ENCODE measurements at places on chromosomes 11 and 22. TPM values are rescaled to one million over a fixed set of nuclear protein-coding genes. Genes with fewer than 3 reads are reported as not detected.

DNA sequence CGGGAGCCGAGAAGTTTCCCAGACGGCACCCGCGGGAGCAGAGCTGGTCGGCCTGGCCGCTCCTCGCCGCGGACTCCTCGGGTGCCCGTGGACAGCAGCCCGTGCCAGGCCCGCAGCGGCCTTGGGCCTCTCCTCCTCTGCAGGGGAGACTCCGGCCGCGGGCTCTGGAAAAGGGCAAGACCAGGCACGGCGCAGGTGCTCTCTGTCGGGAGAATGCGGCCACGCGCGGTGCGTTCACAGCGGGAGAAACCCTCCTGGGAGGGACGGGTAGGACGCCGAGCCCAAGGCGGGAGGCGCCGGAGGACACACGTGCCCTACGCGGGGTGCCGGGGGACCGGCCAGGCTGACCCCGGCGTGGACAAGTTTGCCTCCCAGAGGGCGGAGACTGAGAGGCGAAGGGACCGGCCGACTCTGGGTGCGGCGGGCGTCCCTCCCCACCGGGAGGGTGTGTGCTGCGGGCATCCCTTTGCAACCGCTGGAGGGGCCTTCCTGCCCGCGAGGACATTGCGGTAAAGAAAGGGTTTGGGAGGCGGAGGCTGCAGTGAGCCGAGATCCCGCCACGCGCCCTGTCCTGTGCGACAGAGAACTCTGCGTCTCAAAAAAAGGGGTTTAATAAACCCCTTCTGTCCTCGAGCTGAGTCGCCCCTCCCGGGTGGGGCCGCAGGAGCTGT lies 2.3 kb downstream of the IFITM1 start:
- DNase-seq = no peak

DNA sequence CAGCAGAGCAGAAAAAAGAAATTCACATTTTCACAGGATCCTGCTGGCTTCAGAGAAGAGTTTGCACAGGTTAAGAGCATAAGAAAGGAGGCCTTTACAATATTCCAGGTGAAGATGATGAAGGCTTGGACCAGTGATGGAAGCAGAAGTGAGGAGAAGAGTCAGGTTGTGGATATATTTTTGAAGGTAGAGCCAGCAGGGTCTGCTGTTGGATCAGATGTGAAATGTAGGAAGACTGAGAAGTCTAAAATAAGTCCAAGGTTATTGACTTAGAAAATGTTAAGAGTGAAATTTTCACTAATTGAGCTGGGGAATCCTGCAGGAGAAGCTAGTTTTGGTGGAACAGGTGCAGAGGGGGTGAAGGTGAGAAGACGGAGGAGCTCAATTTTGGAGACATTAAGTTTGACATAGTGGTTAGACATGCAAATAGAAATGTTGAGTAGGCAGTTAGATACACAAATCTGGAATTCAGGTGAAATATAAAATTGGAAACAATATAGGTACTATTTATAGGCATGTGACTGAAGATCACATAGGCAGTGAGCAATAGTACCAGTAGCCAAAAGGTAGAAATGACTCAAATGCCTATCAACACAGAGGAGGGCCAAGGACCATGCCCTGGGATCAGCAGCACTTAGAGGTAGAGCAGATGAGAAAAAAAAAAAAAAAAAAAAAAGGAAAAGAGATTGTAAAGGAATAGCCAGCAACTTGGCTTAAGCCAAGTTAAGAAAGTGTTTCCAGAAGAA lies 252.0 kb downstream of the AASDHPPT start:
- DNase-seq = no peak

DNA sequence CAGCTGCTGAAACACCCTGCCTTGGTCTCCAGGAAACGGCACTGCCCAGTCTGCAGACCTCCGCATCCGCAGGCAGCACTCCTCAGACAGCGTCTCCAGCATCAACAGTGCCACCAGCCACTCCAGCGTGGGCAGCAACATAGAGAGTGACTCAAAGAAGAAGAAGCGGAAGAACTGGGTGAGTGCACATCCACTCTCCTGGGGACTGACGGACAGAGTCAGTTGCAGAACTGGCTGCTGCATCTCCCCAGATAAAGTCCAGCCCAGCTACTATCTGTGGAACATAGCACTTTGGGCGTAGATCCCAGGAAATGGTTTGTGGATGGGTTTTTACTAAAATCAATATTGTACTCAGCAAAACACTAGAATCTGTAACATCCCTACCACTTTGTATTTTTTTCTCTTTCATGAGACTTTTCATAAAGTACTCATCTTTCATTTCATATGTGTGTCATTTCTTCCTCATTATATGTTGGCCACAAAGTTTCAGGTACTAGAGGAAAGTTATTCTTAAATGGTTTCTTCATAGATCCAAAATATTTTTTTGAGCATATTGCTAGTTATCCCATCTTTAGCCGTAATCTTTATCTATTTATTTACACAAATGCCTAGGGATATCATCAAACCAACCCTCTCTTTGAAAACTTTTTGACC lies 80.1 kb downstream of the DBX1 start:
- no peak for DNase-seq

DNA sequence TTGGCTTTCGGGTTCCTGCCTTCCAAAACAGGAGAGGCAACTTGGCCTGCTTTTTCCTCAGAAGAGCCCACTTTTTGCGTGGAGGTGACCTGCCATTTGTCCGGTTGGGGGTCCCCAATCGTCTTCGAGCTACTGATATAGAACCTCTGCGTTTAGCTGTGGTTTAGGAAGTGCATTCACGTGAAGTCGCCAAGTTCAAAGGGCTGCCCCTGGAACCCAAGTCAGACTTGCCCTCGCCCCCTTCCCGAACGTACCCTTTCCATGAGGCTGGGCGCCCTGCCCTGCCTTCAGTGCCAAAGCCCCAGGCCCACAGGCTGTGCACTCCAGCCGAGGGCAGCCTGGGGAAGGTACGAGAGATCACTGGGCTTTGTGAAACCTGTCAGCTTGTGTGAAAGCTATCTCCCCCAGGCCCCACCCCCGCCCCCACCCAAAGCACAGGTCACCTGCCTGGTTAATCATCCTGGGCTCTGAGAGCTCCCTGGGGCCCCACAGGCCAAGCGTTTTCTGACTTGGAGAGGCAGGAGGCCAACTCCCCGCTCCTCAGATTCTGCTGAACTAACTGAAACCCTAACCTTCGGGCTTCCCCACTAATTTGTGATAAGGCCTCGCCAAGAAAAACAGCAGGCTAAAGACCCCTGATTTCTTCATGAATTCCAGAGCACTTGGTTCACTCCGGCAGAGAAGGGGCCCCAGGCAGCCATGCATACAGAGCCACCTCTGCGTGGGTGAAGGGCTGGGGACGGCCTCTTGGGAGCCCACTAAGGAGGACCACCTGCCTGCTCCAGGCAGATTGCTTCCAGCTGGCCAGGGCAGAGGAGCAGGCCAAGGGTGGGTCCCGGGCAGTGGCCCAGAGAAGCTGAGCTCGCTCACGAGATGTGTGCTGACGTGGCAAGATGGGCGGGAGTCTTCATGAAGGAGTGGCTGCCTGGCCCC lies 25.8 kb upstream of the KCNQ1OT1 start:
- DNase-seq = no peak

DNA sequence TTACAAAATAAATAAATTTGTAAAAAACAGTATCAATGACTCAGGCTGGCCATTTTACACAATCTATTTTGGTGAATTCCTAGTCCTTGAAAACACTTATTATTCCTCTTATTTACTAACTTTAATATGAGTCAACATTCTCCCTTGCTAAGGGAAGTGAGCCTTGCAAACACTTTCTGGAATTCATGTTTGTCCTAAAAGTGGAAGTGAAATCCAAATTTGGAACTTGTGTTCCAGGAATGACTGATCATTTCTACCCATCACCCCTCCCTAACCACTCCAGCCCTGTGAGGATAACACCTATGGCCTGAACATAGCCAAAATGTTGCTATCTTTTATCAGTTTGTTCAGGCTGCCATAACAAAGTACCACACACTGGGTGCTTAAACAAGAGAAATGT lies 83.1 kb downstream of the OR5AK2 start:
- DNase-seq = no peak

DNA sequence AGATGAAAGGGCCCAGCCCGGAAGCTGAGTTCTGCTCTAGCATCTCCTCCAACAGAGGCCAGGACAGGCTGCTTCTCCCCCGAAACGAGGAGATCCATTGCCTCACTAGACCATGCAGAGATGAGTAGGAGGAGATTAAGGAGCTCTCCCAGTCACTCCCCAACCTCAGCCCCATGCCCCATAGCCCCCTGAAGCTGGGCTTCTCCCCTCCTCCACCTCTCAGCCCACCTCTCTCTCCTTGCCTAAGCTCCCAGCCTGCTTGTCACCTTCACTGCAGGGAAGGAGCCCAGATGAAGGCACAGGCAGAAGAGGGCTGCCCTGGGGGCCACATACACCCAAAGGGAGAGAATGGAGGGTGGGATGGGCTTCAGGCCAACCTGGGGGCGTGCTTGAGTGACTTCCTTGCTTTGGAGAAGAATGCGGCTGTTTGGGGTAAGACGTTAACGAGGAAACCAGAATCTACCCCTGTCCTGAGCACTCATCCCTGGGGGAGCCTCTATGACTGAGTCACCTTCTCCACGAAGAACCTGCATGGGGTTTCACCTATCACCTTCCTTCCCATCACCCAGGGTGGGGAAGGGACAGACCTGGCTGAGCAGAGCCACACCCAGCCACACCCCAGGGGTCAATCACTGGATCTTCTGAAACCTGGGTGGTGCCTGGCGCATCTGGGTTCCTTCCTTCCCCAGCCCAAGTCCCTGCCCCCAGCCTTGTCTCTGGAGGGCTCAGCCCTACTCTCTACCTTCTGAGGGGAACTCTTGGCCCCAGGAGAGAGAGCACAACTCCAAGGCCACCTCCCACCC lies 11.6 kb upstream of the GNAZ start:
- no peak for DNase-seq

GRCh38 chr11:41950470-41951143 lies 491.2 kb upstream of the LRRC4C start:
- no peak for DNase-seq

GRCh38 chr11:102573851-102574250 lies 43.3 kb upstream of the MMP7 start:
- DNase-seq = no peak

GRCh38 chr11:117410861-117411710 lies 83.4 kb downstream of the CEP164 start:
- no peak for DNase-seq

GRCh38 chr11:7489376-7489775 lies 4.1 kb downstream of the OLFML1 start:
- no peak for DNase-seq

GRCh38 chr11:128573638-128574037 lies 13.7 kb downstream of the ETS1 start:
- no peak for DNase-seq

DNA sequence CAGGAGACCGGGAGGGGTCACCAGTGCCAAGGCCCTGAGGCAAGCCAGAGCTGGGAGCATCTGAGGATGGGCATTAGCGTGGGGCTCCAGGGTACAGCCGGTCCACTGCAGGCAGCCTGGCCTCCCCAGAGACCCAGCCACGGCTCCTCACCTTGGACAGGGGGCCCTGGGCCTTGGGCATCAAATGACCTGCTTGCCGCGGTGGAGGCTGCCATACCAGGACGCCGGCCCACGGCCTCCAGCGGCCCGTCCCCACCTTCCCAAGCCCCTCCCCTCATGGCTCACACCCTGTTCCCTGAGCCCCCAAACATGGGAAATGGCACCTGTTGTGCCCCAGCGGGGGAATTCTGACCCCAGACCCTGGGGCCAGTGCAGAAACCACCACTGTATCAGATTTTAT lies 12.7 kb upstream of the RTN4R start:
- DNase-seq = no peak

GRCh38 chr11:18849406-18849805 lies 57.8 kb upstream of the PTPN5 start:
- no peak for DNase-seq

DNA sequence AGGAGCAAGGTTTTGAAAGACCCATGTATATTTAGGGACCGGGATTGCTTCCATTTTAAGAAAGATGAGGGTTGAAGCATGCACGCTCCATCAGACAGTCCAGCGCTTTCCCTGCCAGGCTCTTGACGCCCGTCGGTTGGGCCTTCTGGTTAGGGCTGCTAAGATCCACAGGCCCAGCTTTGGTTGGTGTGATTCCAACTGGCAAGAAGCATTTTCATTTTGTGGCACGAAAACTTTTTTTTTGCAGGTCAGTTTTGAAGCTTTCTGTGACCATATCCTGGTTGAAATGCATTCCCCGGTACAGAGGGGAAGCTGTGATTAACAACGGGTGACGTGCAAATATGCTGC lies 34.3 kb upstream of the MPPED1 start:
- DNase-seq = peak; percentile 20

- no peak for DNase-seq
Measured at GRCh38 chr22:20922141-20922751, 5.0 kb downstream of the CRKL start.

DNA sequence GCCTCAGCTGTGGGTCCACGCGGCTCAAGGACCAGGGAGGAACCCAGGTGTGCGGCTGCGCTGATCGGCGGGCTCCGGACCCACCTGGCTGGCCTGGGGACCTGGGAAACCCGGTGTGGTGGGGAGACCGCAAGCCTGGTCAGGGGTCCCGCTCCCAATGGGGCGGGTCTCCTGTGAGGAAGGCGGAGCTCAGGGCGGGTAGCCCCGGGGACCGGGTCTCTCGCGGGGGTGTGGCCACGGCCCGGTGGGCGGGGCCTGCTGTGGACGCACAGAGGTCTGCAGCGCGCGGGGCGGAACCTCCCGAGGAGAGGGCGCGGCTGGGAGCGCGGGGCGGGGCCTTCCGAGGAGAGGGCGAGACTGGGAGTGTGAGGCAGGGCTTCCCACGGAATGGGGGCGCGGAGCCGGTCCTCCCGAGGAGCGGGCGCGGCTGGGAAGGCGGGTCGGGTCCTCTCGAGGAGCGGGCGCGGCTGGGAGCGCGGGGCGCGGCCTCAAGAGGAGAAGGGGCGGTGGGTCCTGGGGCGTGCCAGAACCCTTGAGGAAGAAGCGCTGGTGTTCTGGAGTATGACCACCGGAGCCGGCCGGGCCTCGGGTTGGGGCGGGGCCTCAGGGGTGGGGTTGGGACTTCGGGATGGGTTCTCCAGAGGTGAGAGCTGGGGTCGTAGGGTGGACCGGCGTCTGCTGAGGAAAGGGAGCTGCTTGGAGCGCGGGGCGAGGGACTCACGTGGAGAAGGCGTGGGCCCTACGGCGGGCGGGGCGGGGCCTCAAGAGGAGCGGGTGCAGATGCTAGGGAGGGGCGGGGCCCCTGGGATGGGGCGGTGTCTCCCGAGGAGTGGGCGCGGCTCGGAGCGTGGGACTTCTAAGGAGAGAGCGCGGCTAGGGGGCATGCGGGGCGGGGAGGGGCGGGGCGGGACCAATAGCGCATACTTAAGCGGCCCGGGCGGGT lies 20.8 kb downstream of the DGCR6L start:
- DNase-seq = peak; percentile 78

GRCh38 chr11:30818721-30819120 lies 232.6 kb upstream of the MPPED2 start:
- DNase-seq = no peak

DNA sequence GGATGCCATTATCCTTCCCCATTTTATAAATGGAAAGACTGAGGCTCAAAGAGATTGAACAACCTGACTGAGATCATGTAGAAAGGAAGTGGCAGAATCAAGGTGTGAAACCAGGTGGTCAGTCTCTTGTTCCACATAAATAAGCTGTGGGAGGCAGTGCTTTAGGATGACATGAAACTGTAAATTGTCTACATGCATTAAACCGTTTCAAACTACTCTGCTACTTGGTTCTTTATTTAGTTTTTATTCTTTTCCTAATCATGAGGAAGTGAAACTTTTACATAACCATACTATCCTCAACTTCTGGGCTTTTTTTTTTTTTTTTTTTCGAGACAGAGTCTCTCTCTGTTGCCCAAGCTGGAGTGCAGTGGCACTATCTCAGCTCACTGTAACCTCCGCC lies 34.9 kb downstream of the CADM1 start:
- DNase-seq = no peak

The TSGA10IP gene
- polyA plus RNA-seq = 0.62 TPM

The MS4A6A gene
- 41.2 TPM for polyA plus RNA-seq
